ENCODE measurements at places on chromosomes 2 and 18. TPM values are rescaled to one million over a fixed set of nuclear protein-coding genes. Genes with fewer than 3 reads are reported as not detected.

DNA sequence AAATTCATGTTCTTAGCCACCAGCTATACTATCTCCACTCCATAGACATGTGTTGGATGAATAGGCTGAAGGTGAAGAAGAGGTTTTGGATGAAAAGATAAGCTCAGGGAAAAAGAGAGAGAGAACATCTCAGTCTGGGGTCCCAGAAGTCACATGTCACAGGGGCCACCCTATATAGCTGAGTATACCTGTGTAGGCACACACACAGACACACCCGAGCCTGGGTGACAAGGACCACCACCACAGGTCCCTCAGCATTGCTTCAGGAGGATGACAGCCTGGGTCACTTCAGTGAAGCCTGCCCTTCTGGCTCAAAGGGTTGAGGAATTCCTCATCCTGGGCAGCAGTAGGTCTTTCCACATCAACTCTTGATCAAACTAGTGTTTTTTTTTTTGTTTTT lies 56.2 kb downstream of the POLR1A start:
- H3K4me3 ChIP-seq = no peak overlapping the region
- no peak for DNase-seq
- H3K36me3 ChIP-seq = peaks cover 96% of the 10 kb centered on the region

- H3K36me3 ChIP-seq = no peaks in the 10 kb centered on the region
- DNase-seq = no peak
- H3K4me3 ChIP-seq = no peak overlapping the region
- H3K27me3 ChIP-seq = no peaks in the 10 kb centered on the region
Observed at GRCh38 chr2:226655871-226656270, 143.7 kb downstream of the IRS1 start.

GRCh38 chr2:235968616-235969324 lies 199.4 kb downstream of the GBX2 start:
- H3K4me1 ChIP-seq = no peaks in the 10 kb centered on the region
- no peak overlapping the region for H3K27ac ChIP-seq
- H3K27me3 ChIP-seq = no peaks in the 10 kb centered on the region
- H3K4me3 ChIP-seq = no peak overlapping the region

The IL36G gene
- not detected for total RNA-seq

The BOLA3 gene
- 164 TPM for total RNA-seq

- no peaks in the 10 kb centered on the region for H3K27me3 ChIP-seq
- H3K4me1 ChIP-seq = no peaks in the 10 kb centered on the region
- DNase-seq = no peak
- no peaks in the 10 kb centered on the region for H3K36me3 ChIP-seq
Observed at GRCh38 chr2:211423018-211423417, 866.6 kb downstream of the CPS1 start.

The UGT1A8 gene
- total RNA-seq = not detected

DNA sequence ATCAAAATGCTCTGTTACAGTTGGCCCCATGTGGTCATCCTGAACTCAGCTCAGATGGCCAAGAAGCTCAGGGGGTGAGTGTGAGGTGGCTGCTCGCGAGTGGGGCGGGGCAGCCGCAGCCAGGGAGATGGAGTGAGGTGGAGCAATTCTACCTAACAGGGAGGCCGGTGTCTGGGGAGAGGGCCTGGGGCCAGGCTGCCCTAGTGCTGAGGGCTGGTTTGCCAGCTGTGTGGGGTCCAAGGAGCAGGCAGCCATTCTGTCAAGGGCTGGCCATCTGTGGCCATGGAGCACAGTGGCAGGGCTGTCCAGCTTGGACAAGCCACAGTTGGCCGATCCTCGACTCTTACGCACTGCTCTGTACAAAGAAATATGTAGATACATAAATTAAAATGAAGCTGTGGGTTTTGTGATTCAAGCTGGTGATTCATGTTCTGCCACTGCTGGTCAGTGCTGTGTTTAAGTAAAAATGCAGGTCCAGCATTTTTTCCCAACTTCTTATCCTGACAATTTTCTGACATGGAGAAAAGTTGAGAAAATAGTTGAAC lies 82.1 kb downstream of the HS6ST1 start:
- H3K27ac ChIP-seq = no peak overlapping the region
- DNase-seq = no peak
- no peak overlapping the region for H3K4me3 ChIP-seq

Measured in K562 (cell line).